ENCODE measurements at places on chromosomes 11 and 22.

- peak; percentile 29 for DNase-seq
Observed at GRCh38 chr11:62001450-62002191, 34.2 kb upstream of the FTH1 start.

GRCh38 chr22:35719212-35719875 is 1.7 kb downstream of the APOL5 start:
- DNase-seq, result no peak

- no peak for DNase-seq
Observed at GRCh38 chr11:128498721-128499245, 88.6 kb downstream of the ETS1 start.

GRCh38 chr22:28907311-28908008 is 24.1 kb downstream of the ZNRF3 start:
- no peak for DNase-seq

DNA sequence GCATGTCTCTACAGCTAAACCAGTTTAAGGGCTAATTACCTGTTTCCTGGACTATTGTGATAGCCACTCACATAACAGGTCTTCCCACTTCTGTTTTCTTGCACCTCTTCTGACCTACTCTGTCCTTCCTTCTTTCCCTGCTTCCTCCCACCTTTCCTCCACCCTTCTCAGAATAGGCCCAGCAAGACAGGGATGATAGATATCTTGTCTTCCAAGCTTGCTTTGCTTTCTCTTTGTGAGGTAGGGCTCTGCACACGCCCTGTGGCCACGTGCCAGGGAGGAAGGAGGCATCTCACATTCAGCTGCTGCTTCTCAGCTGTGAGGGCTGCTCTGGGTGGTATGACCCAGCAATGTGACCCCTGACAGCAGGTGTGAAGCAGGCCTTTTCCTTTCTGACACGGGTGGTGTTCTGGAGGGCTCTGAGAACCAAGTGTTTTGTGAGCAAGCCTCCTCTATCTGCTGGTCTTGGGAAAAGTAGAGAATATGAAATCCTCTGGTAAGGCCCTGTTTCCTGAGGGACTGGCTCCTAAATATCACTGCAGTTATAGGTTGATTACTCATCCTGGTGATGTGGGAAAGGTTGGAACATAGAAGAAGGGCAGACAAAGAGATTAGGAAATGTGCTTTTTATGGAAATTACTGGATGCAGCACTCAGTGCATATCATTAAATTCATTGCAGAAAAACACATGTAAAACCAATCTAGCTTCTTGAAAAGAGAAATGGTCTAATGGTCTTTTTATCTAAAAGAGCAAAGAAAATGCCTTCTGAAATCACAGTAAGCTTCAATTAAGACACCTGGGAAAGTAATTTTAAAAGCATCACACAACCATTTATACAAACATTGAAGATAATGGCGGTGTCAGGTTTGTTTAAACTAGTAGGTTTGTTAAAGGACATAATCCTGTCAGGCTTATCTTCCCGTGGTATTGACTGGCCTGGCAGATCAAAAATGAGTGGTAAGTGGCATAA is 8.5 kb downstream of the AMOTL1 start:
- DNase-seq, result peak; percentile 46

GRCh38 chr11:113587308-113587739 is 112.1 kb upstream of the DRD2 start:
- no peak for DNase-seq

DNA sequence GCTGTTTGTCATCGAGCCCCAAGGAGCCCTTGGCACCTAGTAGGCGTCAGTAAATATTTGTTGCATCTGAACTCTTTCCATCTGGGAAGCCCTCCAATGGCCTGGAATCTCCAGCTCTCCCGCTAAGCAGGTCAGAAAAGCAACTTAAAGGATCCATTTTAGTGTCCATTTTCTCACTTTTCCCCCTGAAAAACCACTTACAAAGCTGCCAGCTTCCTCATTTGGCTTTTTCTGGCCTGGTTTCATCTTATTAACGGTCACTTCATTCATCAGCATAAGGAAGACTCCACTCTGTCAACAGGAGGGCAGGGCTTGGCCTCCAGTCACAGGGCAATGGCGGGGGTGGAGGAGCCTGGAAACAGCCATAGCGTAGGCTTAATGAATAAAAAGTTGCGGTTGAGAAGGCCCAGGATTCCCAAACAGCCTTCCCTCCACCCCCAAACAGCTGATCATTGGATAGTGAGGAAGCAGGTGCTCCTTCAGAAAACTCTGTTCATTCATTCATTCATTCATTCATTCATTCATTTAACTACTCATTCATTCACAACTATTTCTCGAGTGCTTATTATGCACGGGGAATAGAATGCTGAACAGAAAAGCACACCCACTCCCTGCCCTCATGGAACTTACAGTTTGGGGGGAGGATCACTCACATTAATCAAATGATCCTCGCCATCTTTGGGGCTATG is 104.5 kb upstream of the RCN1 start:
- peak; percentile 31 for DNase-seq

- no peak for DNase-seq
Observed at GRCh38 chr22:49052023-49052538, 775.6 kb downstream of the BRD1 start.

DNA sequence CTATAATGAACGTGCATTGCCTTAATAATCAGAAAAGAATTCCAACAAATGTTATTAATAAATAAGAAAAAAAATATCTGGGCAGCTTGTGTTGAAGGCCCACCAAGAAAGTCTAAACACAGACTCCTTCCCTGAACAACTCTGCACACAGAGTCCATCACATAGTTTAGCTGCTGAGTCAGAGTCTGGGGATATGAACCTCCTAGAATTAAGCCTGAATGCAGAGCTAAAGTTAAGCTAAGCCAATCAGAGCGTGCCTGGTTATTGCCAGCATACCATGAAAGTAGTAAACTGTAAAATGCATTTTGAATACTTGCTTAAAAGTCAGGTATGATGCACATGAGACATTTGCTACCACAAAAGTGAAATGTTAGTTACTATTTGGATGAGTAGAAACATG is 25.6 kb upstream of the TENM4 start:
- no peak for DNase-seq

DNA sequence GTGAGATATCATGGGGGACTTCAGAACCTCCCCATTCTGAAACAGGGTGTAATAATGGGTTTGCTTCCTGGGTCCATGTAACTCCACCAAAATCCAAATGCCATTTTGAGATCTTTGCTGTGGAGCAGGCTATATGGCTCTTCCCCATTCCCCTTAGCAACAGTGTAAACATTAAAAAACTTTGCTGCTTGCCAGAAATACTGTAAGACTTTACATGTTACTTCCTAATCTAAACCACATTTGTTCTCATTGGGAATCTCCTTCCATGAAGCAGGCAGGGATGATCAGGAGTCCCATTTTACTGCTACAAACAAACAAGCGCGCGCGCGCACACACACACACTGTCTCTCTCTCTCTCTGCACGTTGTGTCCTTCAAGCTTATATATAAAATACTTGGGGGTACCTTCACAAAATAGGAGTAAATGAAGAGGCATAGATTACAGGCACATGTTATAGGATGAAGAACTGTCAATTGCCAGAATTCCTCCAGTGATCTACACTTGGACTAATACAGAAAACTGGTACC is 86.5 kb downstream of the ANO3 start:
- DNase-seq, result peak; percentile 36

GRCh38 chr11:120034176-120034875 is 103.6 kb downstream of the TRIM29 start:
- no peak for DNase-seq

DNA sequence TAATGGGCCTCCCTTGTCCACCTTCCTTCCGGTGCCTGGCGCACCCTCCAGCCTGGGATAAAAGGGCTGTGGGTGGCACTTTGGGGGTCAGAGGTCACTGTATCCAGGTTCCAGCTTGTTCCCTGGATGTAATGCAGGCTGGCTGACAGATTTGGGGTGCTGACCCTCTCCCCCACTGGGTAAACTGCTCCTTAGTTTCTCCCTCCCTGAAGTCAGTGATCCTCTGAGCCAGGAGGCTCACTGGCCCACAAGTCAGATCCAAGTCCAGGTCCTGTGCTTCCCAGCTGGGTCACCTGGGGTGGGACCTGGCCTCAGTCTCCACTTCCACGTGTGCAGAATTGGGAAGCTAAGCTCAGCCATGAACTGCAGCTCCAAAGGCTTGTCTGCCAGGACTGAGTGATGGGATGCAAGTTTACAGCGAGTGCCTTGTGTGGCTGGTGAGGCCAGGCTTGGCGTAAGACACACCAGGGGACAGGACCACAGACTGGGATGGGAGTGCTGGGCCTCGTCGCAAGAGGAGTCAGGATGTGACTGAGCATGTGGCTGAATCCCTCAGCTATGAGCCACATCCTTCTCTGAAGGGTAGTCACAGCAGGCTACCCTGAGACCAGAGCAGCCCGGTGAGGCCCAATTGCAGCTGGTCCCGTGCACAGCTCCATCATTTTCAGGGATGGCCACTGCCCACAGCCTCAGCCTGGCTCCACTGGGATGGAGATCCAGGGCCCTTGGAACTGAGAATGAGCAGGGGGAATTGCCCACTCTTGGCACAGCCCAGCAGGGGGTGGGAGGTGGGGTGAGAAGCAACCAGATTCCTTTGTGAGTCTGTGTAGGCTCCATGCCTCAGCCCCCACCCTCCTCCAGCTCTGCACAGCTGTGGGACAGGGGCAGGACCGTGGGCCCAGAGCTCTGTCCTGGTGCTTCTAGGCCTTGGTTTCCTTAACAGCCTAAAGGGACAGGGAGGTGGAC is 7.2 kb downstream of the SHISA8 start:
- DNase-seq, result no peak

- DNase-seq, result no peak
Observed at GRCh38 chr11:44620328-44620725, 54.9 kb downstream of the CD82 start.

GRCh38 chr11:72844356-72844755 is 30.1 kb downstream of the ATG16L2 start:
- DNase-seq, result peak; percentile 59

DNA sequence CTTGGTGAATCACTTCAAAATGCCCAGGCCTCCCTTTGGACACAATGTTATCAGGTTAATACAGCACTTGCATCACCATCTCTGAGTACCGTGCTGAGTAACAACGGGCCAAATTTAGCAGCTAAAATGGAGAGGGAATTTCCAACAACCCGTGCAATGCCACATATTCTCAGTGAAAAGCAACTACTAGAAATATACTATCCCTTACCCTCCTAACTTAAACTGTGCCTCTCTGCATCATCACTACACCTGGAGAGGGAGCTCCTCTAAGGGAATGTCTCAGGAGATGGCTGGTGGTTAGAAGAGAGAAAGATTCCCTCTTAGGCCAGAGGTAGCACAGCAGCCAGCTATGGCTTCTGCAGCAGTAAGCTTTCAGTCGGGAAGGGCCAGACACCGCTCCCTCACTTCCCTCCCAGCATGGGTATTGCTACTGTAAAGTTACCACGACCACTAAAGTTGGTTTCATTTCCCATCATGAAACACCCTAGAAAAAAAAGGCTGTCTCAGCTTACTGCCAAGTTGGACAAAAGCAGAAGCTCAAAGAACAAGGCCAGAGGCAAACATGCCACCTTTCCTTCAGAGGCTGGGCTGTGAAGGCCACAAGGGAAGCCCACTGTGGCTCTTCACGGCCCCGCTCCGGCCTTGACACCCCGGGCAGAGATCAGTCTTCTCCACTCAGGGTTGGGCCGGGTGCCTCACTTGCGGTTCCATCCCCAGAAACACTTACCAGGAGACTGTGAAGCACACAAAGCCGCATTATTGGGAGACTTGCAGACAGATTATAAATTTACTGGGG is 3.9 kb downstream of the MAML2 start:
- no peak for DNase-seq

- no peak for DNase-seq
Observed at GRCh38 chr11:123057661-123058305, 4.2 kb downstream of the HSPA8 start.

DNA sequence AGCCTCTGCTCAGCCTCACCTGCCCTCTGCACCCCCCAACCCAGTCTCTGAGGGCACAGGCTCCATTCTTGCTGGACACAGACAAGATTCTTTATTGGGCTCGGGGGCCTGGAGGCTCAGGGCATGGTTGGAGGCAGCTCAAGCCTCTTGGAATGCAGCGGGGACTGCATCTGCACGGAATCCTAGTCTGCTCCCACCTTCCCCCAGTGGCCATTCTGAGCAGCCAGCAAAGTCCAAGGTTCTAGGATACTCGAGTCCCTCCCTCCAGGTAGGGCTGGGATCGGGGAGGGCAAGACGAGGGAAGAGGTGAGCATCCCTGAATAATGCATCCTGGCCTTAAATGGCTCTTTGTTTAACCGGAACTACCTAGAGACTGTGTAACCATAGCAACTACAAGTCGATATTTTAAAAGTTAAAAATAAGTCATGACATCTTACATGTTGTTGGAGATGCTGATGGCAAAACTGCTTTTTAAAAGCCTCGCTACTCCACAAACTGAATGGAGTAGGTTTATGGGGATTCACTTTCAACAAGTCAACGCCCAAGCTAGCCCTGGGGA is 10.7 kb upstream of the IGSF22 start:
- DNase-seq, result no peak

DNA sequence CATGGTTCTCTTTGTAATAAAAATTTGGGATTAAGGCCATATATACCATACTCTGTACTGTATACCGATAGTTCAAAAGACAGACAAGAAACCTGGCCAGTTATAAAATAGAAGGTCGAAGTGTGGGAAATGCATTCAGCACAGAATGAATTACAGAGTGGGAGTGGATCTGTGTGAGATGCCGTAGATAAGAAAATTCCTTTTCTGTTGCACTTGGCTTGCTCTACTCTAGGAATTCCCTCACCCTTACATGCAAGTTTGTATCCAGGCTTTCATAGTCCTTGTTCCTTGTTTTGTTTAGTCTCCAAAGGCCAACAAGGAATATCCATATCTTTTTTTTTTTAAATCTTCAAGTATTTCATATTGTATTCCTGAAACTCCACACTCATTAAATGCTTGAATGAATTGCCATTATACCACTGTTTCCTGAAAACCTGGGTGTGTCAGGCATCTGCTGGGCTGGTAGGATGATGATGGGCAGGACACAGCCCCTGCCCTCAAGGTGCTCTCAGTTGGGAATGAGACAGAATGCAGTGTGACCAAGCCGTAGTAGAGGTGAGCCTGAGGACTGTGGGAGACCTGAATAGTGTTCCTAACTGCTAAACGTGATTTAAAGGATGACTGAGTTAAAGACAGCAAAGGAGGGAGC is 53.5 kb downstream of the TEAD1 start:
- DNase-seq, result no peak

DNA sequence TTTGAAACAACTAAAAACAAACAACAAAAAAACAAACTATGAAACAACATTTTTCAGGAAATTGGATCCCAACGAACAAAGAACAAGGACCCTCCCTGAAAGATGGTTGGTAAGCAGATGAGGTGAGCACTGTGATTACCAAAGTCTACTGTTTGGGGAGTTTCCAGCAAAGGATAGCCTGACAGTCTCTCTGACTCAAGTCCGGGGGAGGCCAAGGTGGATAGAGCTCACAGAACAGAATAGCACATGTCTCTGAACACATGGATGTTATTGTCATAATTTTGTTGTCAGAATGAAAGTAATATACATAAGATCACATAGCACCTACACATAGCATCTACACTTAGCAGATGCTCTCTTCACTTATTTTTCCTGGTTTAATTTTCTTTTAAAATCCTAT is 501.3 kb upstream of the TENM4 start:
- DNase-seq, result no peak

All from eye (tissue), 1 donor.